ENCODE measurements at places on chromosomes 7 and 10.

- DNase-seq: no peak
Measured at GRCh38 chr7:157003756-157004520, 6.5 kb downstream of the MNX1 start.

DNA sequence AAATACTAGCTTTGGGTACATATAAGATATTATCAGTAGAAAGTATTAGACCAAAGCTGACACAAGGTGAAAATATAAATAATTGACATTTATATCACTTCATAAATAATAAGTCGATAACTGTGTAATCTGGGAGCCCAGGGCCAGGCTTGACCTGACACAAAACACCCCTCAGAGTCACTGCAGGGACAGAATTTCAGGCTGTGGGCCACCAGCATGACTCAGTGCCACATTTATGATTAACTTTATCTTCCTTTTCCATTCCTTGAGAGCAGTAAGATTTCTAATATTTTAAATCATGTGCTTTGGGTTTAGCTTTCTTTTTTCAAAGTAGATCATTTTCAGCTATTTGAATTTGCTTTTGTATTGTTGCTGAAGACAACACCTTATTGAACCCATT, 102.9 kb upstream of the NFE2L3 start:
- DNase-seq: no peak

GRCh38 chr10:17236468-17237148, 8.6 kb downstream of the VIM start:
- DNase-seq: no peak

- no peak for DNase-seq
Measured at GRCh38 chr10:104328896-104329710, 9.2 kb downstream of the ITPRIP start.

DNA sequence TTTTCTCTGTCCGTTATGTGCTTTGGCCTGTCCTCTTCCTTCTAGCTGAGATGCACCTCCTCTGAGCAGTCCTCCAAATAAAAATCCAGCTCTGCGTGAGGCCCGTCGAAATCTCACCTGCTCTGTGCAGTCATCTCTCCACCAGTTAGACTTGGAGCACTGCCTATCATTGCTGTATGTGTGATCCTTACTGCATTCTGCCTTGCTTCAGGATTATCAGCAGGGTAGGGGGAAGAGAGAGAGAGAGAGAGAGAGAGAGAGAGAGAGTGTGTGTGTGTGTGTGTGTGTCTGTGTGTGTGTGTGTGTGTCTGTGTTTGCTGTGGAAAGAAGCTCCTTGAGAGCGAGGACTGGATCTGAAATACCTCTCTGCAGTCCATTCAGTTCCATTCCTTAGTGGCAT, 129.4 kb downstream of the CCNY start:
- DNase-seq: no peak

DNA sequence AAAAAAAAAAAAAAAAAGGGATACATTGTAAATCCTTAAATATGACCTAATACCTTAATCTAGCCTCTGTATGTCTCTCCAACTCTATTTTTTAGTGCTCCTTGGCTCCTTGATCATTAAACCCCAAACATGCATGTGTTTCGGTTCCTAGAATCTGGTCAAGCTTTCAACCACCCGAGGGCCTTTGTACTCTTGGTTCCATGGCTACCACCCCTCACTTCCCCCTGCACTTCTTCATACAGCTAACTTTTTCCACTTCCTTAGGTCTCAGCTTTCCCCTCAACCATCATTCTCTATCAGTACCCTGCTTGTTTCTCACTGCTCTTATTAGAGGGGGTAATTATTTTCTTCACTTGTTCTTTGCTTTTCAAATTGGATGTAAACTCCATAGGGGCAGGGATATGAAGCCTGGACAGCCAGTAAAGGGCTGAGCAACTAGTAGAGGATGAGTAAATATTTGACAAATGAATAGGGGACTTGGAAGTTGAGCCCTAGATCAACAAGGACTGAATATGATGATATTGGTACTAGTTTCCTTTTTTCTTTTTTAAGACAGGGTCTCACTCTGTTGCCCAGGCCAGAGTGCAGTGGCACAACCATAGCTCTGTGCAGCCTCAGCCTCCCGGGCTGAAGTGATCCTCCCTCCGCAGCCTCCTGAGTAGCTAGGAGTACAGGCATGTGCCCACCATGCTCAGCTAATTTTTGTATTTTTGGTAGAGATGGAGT, 4.3 kb upstream of the GDI2 start:
- DNase-seq: no peak

GRCh38 chr10:127148066-127148932, 48.1 kb downstream of the INSYN2A start:
- DNase-seq: no peak

- DNase-seq: no peak
Measured at GRCh38 chr10:82128527-82128926, 253.5 kb downstream of the NRG3 start.

- DNase-seq: no peak
Measured at GRCh38 chr7:64830926-64831325, 36.7 kb downstream of the ZNF138 start.

Measured in cortex of kidney (tissue), 1 donor.